Right lobe of liver (tissue), 6 donors: ENCODE measurements at places on chromosomes 2 and 18. TPM values are rescaled to one million over a fixed set of nuclear protein-coding genes. Genes with fewer than 3 reads are reported as not detected.
A peak's percentile ranks its signal among the peaks of the same experiment; 100 is the strongest.

Gene TTR
- total RNA-seq: 2,299 TPM

Gene BZW1
- total RNA-seq: 207 TPM

Gene CAVIN2
- total RNA-seq: 12.3 TPM

Gene CSRNP3
- 0.37 TPM for total RNA-seq

Gene TUBA3E
- not detected for total RNA-seq

- no peak for DNase-seq
These were observed 68.9 kb downstream of the VAPA start for GRCh38 chr18:9982711-9983110.

GRCh38 chr2:20438334-20439192 is 8.3 kb upstream of the RHOB start:
- peak; percentile 54 for DNase-seq

DNA sequence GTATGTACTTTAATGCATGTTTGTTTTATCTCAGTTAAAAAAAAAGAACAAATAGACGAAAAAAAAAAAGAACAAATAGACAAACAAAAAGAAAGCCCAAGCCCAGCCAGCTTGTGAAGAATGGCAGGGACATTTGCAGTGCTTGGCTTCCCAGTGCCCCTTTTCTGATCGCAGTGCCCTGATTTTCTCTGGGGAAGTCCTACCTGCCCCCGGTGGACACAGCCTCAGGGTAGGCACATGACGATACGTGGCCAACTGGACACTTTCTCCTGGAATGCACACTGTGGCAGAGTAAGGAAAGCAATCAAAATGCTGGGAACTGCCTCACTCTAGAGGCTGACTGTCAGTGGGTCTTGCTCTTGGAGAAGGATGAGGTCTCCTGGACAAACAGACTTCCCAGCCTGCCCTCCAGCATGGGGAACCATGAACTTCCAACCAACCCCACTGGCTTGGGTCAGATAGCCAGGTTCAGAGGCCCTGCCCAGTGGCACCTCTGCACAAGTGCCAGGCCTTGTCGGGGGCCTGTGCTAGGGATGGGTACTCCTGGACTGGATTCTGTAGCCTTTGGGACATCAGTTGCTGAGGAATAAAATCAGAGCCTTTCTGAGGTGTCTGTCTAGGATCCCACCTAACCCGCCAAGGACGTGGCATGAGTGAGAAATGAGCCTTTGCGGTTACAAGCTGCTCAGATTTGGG is 76.7 kb downstream of the INHBB start:
- no peak for DNase-seq

GRCh38 chr2:26534865-26535662 is 57.1 kb upstream of the OTOF start:
- DNase-seq: no peak

- DNase-seq: no peak
These were observed 1.8 kb downstream of the ASIC4 start for GRCh38 chr2:219515874-219516629.

DNA sequence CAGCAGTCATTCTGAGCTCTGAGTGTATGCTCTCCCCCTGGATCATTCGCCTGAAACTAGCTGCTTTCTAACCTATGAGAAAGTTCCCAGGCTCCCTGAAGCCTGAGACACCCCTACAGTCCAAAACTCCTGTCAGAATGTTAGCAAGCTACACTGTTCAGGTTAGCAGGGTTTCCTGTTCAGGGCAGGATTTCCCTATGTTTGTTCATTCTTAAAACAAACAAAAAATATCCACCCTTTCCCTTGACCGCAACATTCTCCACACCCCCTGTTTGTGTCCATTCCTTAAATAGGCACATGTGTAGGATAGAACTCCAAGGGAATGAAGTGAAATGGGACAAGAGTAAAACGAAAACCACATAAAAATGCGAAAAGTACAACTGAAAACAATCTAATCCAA is 83.1 kb downstream of the KLF7 start:
- no peak for DNase-seq

DNA sequence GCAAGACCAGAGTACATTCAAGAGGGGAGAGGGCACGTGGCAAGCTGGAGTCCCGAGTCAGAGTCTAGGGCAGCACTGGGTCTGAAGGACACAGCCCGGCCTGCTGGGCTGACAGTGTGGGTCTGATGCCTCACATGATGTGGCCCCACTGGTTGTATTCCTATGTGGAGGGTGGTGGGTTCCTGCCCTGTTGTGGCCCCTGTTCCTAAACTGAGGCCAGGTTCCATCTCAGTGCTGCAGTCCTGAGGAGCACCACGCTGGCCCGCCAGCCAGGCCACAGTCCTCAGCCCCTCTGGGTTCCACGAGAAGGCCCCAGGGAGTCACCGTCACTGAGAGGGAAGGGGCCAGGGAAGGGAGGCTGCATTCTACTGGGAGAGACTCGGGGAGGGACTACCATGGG is 13.3 kb downstream of the TMEM127 start:
- no peak for DNase-seq

- no peak for DNase-seq
These were observed 292.0 kb downstream of the PRKCE start for GRCh38 chr2:45943219-45944044.

DNA sequence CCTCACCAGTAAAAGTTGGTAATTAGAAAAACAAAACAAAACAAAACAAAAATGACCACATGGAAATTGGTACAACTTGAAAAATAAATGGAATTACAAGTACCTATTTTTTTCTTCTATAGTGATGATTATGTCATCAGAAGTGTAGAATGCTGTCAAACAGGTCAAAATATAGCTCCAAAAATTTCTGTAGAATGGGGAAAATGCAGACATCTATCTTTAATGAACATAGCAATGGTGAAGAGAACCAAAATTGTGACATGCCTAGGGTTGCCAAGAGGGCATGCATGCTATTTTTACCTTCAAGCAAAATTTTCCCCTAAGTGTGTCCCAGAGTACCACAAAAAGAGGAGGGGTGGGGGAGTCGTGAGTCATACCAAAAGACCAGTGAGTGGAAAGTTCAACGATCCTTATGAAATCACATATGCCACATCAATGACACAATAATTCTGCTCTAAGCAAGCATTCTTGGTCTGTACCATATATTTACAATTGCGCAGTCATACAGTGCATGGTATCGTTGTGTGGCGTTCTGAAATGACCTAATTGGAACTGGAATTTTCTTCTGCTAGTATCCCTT is 1436.4 kb downstream of the SUCLG1 start:
- DNase-seq: no peak

GRCh38 chr2:199118673-199119112 is 339.0 kb downstream of the SATB2 start:
- DNase-seq: no peak

DNA sequence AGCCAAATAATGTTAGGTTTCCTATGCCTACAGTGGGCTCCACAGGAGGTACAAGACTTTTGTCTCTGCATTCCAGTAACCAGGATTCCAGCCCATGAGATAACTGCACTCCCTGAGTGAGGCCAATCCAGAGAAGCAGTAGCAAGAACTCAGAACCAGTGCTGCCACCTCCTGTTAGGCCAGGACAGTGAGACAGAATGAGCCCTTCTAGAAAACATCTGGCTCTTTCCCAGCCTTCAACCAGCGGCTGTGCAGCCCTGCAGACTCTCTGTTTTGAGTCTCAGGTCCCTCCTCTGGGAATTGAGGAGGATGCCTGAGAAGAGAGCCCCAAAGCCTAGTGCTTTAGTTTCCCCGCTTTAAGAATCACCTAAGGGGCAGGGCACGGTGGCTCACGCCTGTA is 44.2 kb downstream of the ARID5A start:
- DNase-seq: no peak

- no peak for DNase-seq
These were observed 166.2 kb downstream of the EIPR1 start for GRCh38 chr2:3211256-3212060.

DNA sequence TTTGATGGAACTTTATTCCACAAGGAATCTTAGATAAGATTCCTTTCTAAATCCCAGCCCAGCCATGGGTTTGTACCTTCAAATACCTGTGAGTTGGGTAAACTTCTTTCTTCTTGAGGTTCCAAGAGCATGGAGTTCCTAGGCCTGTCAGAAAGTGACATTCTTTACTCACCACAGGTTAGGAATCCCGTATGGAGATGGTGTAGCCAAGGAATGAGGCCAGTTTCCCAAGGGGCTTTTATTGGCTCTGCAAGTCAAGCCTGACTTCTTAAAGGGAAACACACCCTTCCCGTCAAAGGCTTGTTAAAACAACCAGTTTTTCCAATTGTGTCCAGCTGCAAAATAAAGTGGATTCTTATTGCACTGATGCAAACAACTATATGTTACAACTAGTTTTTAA is 45.8 kb downstream of the STK17B start:
- no peak for DNase-seq
